ENCODE measurements at places on chromosomes 5 and 9.
A peak's percentile ranks its signal among the peaks of the same experiment; 100 is the strongest.

DNA sequence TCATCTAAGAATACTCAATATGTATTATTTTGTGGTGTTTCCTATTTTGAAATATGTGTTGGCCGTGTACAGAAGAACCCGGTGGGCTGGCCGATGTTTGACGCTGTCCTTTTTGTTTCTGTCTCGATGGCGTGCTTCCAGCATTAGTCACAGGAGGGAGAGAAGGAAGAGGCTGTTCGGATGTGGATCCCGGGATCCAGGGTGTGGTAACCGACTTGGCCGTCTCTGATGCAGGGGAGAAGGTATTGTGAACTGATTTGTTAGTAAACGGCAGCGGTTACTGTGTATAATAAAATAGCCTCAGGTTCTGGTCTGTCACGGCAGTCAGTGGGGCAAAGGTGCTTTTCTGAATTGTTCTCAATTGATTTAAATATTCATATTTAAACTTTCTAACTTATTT, 275.0 kb downstream of the ARHGEF28 start:
- no peak for DNase-seq

GRCh38 chr5:112275671-112276070, 143.4 kb downstream of the EPB41L4A start:
- DNase-seq, result no peak

DNA sequence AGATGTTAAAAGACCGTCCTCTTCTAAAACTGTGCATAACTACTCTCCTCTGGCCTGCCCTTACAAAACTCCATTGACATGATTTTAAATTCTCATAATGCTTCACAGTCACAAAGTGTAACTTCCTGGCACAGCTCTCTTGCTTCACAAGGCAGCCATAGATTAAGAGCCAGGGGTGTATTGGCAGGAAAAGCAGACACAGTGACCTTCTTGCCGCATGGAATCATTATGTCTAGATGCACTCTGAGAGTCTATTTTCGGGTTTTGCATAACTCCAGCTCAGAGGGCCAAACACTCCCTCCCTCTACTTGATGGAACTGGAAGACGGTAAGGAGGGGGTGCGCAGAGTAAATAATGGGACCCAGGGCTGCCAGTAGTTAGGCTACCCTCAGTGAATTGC, 110.1 kb downstream of the MARCHF3 start:
- DNase-seq, result no peak

DNA sequence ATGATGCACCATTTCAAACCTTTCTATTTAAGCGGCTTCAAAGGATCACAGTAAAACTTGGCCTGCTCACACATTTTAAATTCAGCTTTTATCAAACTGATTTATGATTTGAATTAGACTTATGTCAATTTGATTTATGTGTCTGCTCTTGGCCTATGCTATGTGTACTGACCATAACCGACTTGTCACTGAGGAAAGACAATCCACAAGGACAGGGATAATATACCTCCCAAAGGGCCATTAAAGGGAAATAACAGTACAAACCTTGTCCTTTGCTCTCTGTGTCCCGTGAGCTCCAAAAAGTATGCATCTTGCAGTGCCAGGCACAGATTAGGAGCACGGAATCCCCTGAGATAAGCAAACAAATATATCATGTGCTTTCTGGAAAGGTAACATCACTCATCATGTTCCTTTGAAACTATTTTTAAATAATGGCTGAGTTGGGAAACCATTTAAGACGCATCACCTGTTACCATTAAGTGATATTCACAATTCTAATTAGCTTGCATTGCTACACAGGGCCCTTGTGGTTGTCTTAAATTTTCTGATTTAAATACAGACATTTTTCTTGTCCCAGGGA, 31.9 kb upstream of the FTMT start:
- DNase-seq, result no peak

DNA sequence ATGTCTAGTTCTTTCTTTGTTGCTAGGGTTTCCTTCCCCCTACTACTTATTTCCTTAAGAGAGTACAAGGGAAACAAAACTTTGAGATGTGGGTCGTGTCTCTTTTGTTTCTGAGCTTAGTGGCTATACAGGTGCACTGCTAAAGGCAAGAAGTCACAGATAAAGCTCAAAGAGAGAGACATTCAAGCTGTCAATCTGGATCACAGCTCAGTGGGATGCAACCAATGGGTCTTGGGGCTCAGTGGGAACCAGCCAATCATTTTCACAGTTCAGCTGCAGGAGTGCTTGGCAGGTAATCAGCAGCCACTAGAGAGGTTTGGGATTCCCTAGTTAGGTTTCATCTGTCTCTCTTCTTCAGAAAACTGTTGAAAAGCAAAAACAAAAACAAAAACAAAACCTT, 135.4 kb upstream of the SGCD start:
- DNase-seq, result no peak

DNA sequence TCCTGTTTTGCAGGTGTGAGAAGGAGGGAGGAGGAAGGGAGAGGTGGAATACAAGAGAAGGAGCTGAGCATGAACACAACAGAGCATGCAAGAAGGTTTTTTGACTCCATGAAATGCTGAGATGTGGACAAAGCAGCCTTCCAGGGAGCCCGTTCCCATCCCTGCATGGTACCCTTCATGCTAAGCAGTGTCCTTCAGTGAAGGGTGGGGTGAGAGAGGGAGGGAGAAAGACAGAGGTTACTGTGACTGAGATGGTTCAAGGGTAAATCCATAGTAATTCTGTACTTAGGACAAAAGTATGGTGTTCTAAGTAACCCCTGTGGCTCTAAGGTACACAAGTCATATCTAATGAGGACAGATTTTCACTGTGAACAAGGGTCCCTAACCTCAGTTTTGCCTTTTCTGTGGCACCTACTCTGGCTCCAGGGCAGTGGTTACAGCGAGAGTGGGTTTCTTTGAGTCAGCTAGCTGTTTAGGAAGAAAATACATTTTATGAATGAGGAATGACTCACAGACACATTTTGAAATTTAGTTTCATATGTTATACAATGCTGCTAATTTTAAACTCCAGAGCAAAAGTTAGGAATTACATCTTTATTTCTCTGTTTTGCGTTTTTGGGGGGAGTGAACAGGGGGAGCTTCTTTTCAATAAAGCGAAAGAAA, 184.9 kb upstream of the SLC12A2 start:
- DNase-seq, result peak; percentile 21
